ENCODE measurements at places on chromosomes 11 and 22.

- no peak for DNase-seq
These were observed 632.3 kb downstream of the TBC1D22A start for GRCh38 chr22:47394504-47395440.

GRCh38 chr22:21759646-21760376, 24.2 kb upstream of the YPEL1 start:
- no peak for DNase-seq

DNA sequence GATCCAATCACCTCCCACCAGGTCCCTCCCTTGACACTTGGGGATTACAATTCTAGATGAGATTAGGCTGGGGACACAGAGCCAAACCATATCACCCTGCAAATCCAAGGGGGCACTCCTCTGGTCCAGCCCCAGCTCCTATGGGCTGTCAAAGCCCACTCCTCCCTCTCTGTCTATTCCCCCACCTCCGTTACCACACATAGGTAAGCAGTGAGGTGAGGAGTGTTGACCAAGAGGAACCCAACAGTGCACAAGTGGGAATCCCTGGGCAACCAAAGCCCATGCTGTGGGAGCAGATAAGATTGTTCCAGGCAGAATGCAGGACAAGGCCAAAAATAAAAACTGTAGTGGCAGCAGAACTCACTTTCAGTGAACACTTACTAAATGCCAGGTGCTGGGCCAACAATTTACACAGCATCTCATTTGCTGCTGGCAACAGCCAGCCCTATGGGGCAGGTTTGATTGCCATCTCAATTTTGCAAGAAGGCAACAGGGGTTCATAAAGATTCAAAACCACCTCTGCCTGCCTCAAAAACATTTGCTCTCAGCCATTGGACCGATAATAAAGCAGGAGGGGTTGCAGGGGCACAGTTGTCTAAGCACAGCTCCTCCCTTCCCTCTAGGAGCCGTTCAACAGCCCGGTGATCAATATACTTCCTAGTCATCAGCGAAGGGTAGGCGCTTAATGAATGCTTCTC, 8.9 kb downstream of the SDF2L1 start:
- DNase-seq: no peak

DNA sequence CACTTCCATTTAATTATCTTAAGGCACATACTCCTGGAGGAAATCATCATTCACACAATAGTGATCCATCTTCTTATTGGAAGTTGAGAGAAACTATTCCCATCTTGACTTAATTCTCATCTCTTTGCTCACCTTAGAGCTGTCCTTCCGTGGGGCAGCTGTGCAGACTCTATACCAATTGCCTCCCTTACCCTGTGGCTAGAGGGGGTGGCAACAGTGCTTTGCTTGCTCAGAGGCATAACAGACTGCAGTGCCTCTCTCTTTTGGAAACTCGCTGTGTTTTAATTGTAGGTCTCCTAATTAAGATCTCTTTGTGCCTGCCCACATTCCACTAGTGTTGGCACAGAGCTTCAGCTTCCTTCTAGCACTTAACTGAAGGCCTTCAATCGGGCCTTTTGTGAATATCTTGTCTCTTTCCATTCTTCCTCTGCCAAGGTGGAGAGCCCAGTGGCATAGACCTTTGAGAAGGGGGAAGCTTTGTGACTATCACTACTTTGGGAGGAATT, 5.5 kb downstream of the KMT2A start:
- DNase-seq: no peak

- no peak for DNase-seq
These were observed 565.8 kb downstream of the BUD13 start for GRCh38 chr11:116207019-116207418.

DNA sequence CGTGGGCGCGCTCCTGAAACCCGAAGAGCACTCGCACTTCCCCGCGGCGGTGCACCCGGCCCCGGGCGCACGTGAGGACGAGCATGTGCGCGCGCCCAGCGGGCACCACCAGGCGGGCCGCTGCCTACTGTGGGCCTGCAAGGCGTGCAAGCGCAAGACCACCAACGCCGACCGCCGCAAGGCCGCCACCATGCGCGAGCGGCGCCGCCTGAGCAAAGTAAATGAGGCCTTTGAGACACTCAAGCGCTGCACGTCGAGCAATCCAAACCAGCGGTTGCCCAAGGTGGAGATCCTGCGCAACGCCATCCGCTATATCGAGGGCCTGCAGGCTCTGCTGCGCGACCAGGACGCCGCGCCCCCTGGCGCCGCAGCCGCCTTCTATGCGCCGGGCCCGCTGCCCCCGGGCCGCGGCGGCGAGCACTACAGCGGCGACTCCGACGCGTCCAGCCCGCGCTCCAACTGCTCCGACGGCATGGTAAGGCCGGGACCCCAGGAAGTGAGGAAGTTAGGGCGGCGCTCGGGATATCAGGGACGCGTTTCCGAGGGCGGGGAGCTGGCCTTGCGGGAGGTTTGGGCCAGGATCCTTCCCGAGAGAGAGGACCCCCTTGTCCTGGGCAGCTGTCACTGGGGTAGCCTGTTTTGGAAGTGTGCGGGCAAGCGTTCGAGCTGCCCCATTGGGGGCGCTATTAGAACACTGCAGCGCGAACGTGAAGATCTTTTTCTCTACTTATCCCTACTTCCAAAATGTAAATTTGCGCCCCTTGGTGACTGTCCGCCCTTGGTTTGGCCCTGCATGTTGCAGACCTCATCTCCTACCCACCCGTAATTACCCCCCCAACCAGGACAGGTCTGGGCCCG, 796 bp downstream of the MYOD1 start:
- peak; percentile 41 for DNase-seq

DNA sequence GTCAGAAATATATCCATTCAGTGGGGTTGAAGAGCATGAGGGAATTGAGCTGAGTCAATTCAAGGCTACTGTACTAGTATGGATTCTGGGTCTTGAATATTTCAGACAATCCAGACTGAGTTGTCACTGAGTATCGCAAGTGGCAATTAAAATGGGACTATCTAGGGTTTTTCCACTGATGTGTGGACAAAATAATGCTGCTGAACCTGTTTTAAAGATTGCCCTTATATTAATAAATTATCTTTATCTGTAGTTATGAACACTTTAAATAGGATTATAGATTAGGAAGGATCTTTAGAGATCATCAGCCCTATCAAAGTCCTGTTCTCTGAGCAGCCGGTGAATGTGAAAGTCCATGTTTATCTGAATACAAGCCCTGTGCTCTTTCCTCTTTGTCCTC, 478.3 kb upstream of the KIRREL3 start:
- DNase-seq: no peak

GRCh38 chr11:126378763-126379162, 23.3 kb downstream of the ST3GAL4 start:
- no peak for DNase-seq

DNA sequence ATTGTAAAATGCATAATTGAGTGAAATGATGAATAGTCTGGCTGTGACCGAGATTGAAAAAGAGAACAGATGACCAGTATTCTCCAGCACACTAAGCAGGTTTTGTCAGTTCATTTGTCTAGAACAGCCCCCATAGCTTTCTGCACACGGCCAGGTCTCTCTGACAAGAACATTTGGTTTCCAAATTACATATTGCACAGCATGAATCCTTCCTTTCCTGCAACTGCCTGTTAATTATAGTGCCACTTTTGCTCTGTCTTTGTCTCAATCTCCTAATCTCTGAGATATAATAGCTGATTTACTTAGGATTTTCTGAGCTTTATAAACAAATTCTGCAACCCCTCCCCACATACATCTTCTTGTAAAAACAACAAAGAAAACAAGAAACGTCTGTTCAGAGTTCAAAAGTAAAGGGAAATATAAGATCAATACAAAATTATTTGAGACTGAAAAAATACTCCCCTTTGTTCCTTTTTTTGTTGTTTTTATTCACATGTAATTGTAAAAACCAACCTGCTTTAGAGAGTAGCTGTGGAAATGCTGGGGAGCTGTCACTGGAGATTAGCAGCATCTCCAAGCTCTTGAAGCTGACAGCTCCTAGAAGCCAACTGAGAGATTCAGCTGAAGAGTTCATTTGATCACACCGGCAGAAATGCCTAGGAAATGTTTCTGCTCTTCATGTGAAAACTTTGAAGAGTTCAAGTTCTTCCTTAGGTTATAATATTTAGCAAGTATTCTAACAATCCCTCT, 998.1 kb downstream of the DLG2 start:
- no peak for DNase-seq

GRCh38 chr11:111177037-111177871, 68.3 kb upstream of the POU2AF2 start:
- no peak for DNase-seq

DNA sequence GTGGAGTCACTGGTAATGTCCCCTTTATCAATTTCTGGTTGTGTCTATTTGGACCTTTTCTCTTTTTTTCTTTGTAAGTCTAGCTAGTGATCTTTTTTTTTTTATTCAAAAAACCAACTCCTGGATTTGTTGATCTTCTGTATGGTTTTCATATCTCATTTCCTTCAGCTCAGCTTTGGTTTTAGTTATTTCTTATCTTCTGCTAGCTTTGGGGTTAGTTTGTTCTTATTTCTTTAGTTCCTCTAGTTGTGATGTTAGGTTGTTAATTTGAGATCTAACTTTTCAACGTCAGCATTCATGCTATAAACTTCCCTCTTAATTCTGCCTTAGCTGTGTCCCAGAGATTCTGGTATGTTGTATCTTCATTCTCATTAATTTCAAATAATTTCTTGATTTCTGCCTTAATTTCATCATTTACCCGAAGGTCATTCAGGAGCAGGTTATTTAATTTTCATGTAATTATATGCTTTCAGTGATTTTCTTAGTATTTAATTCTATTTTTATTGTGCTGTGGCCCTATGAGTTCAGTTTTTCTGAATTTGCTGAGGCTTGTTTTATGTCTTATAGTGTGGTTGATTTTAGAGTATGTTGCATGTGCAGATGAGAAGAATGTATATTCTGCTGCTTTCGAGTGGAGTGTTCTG, 29.0 kb downstream of the PI4KA start:
- DNase-seq: no peak

DNA sequence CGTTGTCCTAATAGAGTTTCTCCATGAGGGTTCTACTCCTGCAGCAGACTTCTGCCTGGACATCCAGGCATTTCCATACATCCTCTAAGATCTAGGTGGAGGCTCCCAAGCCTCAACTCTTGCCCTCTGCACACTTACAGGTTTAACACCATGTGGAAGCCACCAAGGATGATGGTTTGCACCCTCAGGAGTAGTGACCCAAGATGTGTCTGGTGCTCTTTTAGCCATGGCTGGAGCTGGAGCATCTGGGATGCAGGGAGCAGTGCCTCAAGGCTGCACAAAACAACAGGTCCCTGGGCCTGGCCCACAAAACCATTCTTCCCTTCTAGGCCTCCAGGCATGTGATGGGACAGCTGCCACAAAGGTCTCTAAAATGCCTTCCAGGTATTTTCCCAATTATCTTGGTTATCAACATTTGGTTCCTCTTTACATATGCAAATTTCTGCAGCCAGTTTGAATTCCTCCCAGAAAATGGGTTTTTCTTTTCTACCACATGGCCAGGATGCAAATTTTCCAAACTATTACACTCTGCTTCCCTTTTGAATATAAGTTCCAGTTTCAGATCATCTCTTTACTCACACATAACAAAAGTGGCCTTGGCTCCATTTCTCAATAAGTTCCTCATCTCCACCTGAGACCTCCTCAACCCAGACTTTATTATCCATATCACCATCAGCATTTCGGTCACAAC, 69.5 kb upstream of the GNAZ start:
- no peak for DNase-seq

DNA sequence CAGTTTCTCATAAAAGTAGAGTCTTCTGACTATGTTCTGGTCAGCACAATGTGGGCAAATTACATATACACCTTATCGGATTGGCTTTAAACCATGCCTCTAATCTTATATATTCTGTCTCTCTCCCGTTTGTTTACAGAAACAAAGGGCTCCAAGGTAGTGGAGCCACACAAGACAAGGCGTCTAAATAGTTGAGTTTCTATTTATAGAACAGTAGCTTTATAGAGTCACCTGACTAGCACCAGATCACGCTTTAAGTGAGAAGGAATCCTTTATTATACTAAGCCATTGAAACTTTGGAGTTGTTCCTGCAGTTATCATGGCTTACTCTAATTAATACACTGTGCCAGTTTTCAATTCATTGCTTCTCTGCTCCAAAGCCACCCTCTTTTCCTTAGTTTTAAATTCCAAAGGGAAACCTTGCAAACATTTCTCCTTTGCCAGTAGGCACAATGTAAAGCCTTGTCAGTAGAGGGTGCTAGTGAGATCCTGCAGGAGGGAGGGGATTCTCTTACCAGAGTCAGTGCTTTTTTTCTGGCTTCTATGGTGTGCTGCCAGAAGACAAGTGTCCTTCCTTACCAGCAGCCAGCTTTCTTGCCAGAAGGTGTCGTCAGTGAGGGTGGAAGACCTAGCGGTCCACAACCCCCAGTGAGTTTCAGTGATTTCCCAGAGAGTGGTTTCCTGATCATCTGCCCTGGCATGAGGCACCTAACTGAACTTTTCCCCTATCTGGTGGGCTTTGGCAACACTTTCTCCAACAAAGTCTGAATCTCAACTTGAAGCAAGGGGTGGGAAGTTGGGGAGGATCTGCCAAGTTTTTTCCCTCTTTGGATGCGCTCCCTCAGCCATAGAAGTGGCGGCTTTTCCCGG, 71.7 kb downstream of the RAB38 start:
- no peak for DNase-seq

DNA sequence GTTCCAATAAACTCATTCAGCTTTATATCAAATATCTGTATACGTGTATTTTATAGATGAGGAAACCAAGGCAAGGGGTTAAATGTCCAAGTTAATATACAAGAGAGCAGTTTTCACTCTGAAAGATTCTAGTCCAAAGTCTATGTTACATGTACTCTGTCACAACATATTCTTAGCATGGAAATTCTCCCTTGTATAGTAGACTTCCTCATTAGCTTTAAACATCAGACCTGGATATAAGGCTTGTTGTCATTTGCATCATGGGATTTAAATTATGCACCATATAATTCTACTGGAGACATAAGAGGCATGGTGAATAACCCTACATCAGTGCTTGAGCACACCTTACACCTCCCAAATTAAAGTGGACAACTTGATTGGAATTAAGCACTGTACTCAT, 681.9 kb upstream of the CCDC179 start:
- no peak for DNase-seq

DNA sequence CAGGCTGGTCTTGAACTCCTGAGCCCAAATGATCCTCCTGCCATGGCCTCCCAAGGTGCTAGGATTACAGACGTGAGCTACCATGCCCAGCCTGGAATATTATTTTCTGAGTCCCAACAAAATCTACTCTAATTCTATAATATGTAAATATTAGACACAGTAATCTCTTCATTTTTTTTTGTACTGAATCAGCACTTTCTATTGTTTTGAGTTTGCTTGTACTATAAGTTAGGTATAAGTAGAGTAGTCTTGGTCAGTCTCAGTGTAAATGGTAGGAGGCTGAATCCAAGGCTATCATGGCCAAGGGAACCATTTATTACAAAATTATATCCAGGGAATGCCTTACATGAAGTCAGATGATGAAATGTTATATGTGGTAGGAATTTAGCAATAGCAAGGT, 19.6 kb upstream of the OR6X1 start:
- DNase-seq: no peak

Data from mesothelial cell of epicardium (in vitro differentiated cells).